Activated CD4-positive, alpha-beta T cell treated with anti-CD3 and anti-CD28 coated beads for 24 hours (primary cell): ENCODE measurements at places on chromosomes 2 and 18.

DNA sequence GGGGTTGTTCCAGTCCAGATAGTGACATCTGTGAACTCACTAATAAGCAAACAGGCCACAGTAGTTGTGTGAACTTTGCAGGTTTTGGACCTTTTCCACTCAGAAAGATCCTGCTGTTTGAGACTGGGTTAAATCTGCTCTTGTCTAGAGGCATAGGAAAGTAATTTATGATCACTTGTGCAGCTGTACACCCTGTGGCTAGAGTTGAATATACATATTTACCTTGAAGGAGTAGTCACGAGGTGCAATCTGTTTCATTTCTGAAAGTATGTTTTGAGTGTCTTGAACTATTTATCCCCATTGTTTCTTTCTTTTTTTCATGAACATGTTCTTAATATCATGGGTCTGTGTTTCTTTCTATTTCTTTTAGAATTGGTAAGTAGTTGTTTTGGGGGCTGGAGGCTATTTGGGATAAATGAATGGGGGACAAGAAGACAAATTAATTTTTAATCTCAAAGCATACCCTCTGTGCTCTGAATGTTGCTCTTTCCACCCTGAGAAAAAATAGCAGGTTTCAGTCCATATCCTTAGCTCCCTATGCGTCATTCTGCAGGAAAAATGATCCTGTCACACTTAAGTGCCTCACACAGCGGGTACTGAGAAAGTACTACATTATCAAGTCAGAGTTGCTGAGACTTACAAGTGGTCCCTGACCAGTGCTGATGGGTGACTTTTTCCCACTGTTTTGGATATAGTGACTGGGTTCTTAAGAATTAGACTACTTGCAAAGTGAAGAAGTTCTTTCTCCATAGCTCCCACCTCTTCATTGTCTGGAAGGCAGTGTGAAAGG lies 28.2 kb downstream of the DCC start:
- DNase-seq, result no peak

DNA sequence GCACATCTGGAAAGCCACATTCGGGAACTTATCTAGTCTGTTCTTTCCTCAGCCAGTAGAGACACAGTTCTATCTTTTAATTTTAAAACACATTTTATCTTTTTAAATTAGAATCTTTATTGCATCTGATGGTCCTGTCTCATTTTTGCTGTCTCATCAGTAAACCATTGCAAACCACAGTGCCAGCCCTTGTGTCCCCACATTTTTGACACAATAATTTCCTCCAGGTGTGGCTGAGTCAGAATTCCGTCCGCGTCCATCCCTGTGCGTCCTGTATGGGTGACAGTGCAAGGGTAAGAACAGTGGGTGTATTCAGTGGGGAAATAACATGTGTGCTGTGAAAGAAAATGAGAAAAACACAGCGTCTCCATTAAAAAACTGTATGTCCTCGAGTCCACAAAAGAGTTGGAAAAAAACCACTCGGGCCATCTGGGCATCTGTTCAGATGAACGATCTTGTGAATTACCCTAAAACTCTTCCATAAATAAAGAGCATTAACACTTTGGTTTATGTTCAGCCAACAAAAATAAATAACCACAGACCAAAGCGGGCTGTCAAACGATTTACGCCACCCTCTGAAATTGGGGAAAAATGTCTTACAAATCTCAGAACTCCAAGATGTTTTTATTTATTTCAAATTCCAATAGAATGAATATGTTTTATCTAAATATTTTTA lies 137.3 kb downstream of the ZNF516 start:
- no peak for DNase-seq

DNA sequence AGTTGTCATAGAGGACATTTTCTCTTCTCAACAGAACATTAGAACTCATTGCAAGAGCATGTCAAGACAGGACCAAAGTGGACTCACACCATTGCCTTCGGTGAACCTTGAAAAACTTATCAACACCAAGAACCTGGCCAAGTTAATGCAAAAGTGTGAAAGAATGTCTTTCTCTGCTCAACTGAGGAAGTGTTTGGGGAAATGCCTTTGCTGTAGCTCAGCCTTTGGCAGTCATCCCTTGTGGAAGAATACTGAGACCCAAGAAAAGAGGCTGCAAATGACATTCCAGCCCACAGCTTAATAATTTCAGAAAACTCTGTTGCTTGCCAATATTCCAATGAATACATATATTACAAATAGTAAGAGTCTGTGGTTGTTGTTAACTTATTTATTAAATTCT lies 728.8 kb upstream of the PIK3C3 start:
- no peak for DNase-seq

DNA sequence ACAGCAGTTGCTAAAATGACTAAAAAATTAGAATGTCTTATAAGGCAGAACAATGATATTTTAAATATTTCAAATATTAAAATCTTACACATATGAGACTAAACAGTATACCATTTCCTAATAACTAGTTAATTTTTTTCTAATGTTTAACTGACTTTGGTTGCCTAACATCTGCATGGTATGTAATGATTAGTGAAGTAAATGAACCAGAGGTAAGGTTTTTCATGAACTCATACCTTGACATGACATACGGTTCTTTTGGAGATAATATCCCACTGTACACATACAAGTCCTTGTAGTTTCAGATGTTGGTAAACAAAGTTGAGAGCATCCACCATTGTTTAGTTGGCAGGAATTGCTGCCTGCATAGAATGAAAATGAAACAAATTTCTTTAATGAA lies 1360.2 kb downstream of the LRP1B start:
- no peak for DNase-seq

DNA sequence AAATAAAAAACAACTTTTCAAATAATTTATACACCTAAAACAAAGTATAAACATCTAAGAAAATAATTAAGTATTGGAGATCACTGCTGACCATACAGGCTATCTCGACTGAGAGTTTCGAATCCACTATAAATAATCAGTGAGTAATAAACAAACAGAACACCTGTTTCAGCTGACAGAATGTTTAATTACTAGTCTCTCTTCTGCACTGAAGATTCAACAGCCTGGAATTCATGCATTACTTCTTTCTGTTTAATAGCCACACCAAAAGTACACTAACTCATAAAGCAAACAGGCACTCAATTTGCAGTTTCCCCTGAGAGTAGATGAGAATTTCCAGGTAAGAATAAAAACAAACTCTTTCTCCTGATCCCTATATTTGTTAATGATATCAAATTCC lies 138.5 kb downstream of the RBMS1 start:
- no peak for DNase-seq

DNA sequence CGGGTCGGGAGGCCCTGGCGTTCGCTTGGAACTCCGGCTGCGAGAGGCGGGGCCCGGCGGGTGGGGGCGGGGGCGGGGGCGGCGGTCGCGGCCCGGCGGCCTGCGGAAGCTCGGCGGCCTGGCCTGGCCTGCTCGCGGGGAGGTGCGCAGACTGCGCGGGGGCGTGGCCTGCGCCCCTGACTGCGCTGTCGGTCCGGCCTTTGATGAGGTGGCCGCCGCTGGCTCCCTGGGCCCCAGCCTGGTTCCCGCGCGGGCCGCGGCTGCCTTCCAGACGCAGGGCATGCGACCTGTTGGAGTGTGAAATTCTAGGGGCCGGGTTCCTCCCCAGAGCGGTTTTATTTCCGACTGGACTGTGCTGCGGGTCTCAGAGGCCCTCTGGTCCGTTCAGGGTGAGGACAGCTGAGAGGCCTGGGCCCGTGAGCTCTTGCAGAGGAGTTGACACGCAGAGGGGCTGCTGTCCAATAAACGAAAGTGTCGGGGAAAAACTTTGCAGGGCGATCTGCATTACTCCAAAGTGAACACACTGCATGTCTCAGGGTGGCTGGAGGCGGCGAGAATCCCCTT lies 629 bp downstream of the NRBP1 start:
- peak; percentile 63 for DNase-seq

DNA sequence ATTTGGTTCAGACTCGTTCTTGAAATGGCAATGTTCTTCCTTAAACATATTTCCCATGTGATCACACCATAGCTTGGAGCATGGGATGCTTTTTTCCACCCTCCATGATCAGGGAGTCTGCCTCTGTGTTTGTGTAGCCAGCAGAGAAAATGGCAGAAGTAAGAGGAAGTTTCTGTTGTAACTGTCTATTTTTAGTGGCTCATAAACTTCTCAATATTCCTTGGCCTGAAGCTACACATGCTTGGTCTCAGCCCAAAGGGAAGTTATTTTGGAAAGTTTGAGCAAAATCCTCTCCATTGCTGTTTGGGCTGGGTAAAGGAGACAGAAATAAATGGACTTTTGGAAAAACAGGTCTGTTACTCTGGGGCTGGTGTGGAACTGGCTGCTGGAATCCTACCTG lies 33.4 kb upstream of the ITGA6 start:
- no peak for DNase-seq

GRCh38 chr18:7980136-7980535 lies 413.0 kb downstream of the PTPRM start:
- DNase-seq, result no peak

DNA sequence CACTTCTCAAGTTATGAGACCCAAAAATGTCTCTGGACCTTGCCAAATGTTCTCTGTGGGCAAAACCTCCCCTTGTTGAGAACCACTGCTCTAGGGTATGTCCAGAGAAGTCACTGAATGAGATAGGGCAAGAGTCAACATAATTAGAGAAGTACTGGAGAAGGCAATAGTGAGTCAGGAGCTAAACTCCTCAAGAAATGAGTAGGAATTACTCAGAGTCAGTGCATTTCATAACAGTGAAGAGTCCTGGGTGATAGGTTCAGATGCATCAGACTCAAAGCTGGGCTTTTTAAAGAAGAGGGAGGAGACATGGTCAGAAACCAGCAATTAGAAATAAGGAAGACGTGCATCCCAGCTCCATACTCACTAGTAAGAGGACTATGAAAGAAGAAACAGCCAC lies 38.6 kb upstream of the IHH start:
- no peak for DNase-seq

DNA sequence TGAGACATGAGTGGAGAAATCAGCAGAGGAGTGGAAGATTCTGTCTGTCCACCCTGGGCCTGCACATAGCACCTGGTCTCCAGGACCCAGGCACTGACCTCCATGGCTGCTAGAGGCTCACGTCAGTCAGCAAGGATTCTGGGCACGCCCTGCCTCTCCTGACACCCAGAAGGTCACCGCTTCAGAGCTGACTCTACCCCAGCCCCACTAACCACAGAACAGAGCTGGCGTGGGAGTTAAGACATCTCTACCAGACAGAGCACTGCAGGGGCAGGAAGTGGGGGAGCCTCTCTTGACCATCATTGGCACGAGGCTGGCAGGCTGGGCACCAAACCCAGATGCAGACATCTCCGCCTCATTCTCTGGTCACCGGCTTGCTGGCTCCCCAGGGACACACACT lies 3.0 kb downstream of the ADCY3 start:
- no peak for DNase-seq

DNA sequence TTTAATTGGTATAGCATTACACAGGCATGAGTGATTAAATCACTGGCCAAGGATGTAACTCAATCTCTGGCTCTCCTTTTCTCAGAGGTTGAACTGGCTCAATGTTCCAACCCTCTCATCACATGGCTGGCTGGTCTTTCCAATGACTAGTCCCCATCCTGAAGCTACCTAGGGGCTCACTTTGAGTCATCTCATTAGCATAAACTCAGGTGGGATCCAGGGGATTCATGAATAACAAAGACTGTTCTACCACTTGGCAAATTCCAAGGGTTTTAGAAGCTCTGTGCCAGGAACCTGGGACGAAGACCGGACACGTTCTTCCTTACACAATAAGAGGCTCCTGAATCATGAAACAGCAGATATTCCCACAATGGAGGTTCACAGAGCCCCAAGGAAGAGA lies 145.0 kb upstream of the SPATS2L start:
- no peak for DNase-seq

DNA sequence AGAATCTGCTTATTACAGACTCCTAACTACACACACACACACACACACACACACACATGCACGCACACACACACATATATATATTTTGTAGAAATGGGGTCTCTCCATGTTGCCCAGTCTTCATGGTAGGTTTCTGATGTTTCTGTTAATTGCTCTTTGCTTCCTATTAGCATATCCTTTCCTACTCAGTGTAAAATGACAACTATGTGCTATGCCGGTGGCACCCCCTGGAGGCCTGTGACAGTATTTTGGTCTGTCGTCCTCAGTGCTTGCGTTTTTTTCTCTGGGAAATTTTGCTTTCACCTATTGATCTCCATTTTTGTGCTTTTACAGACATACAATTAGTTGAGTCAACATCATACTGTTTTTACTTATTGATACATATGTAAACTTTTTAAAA lies 322.1 kb downstream of the LRRTM1 start:
- DNase-seq, result no peak

- DNase-seq, result no peak
Observed at GRCh38 chr18:60188958-60189357, 183.6 kb downstream of the MC4R start.

DNA sequence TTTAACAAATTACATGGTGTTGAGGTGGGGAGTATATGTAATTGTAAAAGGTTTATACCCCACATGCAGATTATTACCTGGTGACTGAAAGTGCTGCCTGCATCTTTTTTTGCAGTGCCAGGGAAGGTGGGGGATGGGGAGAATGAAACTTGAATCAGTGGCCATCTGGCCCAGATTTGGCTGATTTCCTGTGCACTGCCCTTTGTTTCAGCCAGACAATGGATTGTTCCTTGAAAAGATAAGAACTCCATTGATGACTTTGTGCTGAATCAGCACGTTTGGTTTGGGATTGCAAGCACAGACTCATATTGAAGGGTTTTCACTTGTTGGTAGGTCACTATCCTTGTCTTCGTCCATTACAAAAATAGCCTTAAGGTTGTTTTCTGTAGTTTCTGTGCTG lies 20.9 kb downstream of the GREB1L start:
- DNase-seq, result no peak

GRCh38 chr2:101026923-101027469 lies 24.9 kb downstream of the RPL31 start:
- DNase-seq, result no peak

DNA sequence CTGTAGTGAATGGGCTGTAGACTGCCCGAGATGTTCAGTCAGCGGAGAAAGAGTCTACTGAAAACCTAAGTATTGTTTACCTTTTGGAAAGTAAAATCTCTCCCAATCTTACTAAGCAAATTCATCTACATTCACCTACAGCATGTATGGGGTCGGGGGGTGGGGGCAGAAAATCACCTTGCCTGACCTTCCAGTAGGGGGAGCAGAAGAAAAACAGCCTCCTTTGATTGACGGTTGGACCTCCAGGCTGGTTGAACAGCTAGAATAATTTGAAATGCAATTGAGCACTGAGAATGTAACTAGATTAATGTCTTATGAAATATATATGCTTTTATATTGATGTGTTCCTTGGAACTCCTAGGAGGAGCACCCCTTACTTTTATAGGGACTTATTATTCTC lies 10.0 kb downstream of the LRATD1 start:
- no peak for DNase-seq

- peak; percentile 12 for DNase-seq
Observed at GRCh38 chr2:158753641-158754611, 41.2 kb upstream of the DAPL1 start.
